Left lobe of liver (tissue), 2 donors: ENCODE measurements at places on chromosomes 2 and 18. TPM values are rescaled to one million over a fixed set of nuclear protein-coding genes. Genes with fewer than 3 reads are reported as not detected.

- DNase-seq = no peak
These were observed 9.7 kb upstream of the OTOS start for GRCh38 chr2:240149943-240150784.

DNA sequence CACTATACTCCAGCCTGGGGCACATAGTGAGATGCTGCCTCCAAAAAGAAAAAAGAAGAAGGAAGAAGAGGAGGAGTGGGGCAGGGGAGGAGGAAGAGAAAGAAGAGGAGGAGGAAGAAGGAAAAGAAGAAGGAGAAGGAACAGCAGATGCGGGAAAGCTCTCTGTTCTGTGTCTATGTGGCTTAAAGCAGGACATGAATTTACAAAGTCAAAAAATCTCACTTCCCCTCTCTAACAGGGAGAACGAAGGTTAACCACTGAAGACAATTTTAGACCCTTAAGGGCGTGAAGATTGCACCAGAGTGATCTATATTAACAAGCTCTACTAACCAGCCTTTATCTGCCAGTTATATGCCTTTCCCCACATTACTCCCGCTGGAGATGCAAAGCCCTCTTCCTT lies 258.9 kb downstream of the METTL4 start:
- no peak for DNase-seq

DNA sequence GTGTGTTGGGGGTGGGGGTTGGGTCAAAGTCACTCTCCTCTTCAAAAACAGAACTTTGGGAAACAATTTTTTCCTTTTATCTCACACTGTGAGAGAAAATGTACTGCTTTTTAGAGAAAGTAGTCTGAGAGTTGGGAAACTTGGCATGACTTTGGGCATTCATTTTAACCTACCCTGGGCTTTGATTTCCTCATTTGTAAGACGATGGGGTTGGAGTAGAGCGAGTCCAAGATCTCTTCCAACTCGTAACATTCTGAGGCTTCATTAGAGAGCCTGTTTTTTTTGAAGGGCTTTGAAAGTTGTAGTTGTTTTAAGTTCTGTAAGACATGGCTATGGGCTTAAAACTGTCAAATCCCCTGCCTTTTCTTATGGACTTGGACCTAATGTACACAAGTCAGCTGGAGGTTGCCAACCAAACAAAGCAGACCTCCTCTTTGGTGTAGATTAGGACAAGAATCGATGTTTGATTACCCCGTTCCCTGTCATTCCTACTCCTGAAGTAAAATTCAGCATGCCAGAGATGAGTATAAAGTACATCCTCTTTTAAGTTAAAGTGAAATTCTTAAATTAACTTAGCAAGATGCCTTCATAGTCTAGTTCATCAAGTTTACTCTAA lies 8.4 kb downstream of the PHLPP1 start:
- DNase-seq = no peak

DNA sequence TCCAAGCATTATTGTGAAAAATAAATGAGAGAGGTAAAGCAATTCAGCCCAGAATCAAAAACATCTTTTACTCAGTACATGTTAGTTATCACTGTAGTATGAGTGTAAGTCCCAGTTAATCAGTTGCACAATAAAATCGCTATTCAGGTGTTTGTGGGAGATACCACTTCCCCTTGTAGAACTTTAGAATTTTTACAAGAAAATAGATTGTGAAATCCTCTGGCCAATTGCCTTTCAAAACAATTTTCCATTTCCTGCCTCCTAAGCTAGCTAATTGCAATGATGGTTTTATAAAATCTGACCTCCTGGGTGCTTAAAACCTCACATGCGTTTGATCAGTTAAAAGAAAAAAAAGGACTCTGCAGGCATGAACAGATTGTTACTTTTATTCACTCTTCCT lies 332.5 kb downstream of the PID1 start:
- DNase-seq = no peak

DNA sequence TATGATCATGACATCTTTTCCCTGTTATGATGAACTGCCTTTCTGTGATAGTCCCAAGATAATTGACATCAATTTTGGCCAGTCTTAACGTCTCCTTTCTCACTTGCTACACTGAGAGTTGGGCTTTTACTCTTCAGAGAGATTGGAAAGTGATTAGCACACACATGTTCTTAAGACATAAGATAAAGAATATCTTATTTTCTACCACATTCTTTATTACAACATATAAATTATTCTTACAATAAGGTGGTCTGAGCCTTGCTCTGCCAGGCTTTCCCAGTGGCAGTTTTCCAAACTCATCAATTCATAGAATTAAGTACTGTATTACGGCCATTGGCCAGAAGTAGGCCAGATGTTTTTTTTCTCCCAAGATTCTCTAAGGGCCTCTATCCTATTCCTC lies 5.7 kb upstream of the DSC3 start:
- DNase-seq = no peak

The IL36RN gene
- not detected for total RNA-seq

The SLC38A11 gene
- total RNA-seq = 2.2 TPM
